ENCODE measurements at places on chromosomes 3 and 15. TPM values are rescaled to one million over a fixed set of nuclear protein-coding genes. Genes with fewer than 3 reads are reported as not detected.

DNA sequence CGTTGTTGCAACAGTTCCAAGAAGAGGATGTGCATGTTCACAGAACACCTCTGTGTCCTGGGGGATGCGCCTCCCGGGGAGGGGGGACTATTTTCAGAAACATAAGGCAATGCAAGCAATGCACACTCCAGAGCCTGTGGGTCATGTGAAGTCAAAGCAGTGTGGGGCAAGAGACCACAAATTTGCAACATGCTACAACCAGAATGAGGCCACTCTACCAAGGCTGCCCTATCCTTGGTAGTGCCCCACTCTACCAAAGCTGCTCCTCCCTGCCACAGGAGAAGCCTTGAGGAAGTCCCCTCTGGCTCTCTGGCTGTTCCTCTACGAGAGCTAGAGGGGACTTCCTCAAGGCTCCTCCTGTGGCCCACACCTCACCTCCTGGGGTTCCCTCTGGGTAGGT lies 8.4 kb upstream of the NR2C2 start:
- H3K4me3 ChIP-seq = no peak overlapping the region
- H3K27me3 ChIP-seq = no peaks in the 10 kb centered on the region
- H3K4me1 ChIP-seq = peaks cover 6% of the 10 kb centered on the region
- H3K27ac ChIP-seq = no peak overlapping the region
- H3K36me3 ChIP-seq = peaks cover 7% of the 10 kb centered on the region

IMPG2 gene
- total RNA-seq = 0.25 TPM

PCOLCE2 gene
- 136 TPM for total RNA-seq

DNA sequence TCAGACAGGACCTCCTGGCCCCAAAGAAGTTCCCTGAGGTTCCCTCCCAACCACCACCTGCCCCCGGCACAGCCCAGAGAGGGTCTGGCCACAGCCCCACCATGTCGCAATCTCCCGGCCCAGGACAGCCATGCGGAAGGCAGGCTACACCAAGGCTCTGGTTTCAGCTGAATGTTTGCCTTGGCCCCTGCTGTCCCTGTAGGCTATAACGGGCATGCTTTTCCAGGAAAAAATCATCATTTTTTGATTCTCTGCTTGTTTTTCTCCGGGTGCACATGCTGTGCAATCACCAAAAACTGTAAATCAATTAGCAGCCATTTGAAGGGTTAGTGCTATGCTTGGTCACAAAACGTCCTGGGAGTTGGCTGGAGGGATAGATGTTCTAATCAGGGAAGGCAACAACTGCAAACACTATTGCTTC lies 142.7 kb upstream of the IGF1R start:
- H3K27me3 ChIP-seq = no peaks in the 10 kb centered on the region
- peak overlapping the region; percentile 69 for H3K27ac ChIP-seq
- no peak overlapping the region for H3K4me3 ChIP-seq
- DNase-seq = no peak
- no peaks in the 10 kb centered on the region for H3K36me3 ChIP-seq
- peaks cover 20% of the 10 kb centered on the region for H3K4me1 ChIP-seq

GRCh38 chr15:67828278-67828968 lies 3.1 kb downstream of the SKOR1 start:
- H3K4me3 ChIP-seq = peak overlapping the region; percentile 2
- H3K27ac ChIP-seq = no peak overlapping the region
- peaks cover 70% of the 10 kb centered on the region for H3K4me1 ChIP-seq
- no peaks in the 10 kb centered on the region for H3K36me3 ChIP-seq
- no peak for DNase-seq

GRCh38 chr15:74674161-74674560 lies 21.7 kb downstream of the EDC3 start:
- DNase-seq = no peak
- H3K4me3 ChIP-seq = no peak overlapping the region
- no peaks in the 10 kb centered on the region for H3K4me1 ChIP-seq
- H3K27ac ChIP-seq = no peak overlapping the region

- H3K27me3 ChIP-seq = no peaks in the 10 kb centered on the region
- peaks cover 52% of the 10 kb centered on the region for H3K4me1 ChIP-seq
- no peaks in the 10 kb centered on the region for H3K36me3 ChIP-seq
- peak overlapping the region; percentile 62 for H3K27ac ChIP-seq
These were observed 391.6 kb upstream of the PROK2 start for GRCh38 chr3:72176537-72177041.

- no peaks in the 10 kb centered on the region for H3K4me1 ChIP-seq
- no peak overlapping the region for H3K4me3 ChIP-seq
- no peak for DNase-seq
- no peaks in the 10 kb centered on the region for H3K36me3 ChIP-seq
- no peaks in the 10 kb centered on the region for H3K27me3 ChIP-seq
- no peak overlapping the region for H3K27ac ChIP-seq
These were observed 157.2 kb downstream of the CHDH start for GRCh38 chr3:53688989-53689388.

- DNase-seq = no peak
- H3K27ac ChIP-seq = peak overlapping the region; percentile 61
- no peaks in the 10 kb centered on the region for H3K27me3 ChIP-seq
- no peak overlapping the region for H3K4me3 ChIP-seq
- H3K4me1 ChIP-seq = peaks cover 31% of the 10 kb centered on the region
These were observed 14.4 kb downstream of the EFCC1 start for GRCh38 chr3:129015388-129016105.

RGMA gene
- 21.6 TPM for total RNA-seq

DNA sequence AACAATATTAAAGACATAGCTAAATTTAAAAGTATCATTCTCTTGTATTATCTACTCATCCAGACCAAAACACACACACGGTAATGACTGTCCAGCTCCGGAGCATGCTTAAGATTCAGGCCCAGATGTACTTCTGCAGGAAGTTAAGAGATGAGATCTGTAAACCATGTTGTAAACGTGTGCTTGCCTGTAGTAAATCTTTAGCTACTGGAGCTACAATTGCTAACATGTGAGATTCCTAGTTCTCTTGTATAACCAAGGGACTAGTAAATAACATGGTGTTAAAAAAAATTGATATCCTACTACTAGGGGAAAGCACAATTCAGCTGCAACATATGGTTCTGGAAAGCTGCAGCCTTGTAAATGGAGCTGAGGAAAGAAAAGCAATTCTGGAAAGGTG lies 651.7 kb upstream of the CCDC54 start:
- H3K36me3 ChIP-seq = no peaks in the 10 kb centered on the region
- DNase-seq = no peak
- no peaks in the 10 kb centered on the region for H3K4me1 ChIP-seq
- H3K27ac ChIP-seq = no peak overlapping the region
- no peaks in the 10 kb centered on the region for H3K27me3 ChIP-seq
- no peak overlapping the region for H3K4me3 ChIP-seq

TTC21A gene
- 8.8 TPM for total RNA-seq

MLF1 gene
- 9.8 TPM for total RNA-seq

GOLGA6L4 gene
- 5.9 TPM for total RNA-seq

DNA sequence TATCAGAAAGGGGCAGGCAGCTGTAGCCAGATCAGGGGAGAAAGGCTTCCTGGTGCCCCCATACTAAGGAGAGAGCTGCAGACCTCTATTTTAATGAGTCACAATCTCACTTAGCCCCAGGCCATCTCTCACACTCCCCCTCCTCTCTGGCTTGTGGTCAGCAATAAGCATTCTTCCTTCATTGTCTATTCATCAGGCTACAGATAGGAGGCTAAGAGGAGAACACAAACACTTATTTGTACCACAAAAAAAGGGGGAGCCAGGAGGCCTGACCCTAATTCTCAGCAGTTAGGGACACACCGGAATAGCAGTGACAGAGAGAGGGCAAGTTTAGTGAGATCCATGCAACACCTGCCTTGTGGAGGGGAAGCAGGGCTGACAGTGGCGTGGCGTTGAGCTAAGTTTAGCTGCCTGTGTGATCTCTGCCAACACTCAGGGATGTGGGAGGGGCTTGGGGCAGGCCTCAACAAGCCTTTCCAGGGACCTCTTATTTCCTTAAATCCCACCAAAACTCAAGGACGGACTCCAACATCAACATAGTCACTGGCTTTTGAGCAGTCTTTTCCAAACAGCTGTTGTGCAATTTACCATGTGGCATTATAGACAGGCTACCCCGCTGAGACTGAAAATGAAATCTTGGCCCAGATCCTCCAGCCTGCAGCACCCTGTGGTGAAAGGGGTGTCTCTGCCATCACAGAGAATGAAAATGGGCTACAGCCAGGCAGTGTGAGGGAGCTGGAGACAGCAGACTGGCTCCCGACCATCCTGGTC lies 191.9 kb upstream of the TSC22D2 start:
- H3K4me1 ChIP-seq = peaks cover 13% of the 10 kb centered on the region
- H3K27ac ChIP-seq = no peak overlapping the region
- no peak overlapping the region for H3K4me3 ChIP-seq
- DNase-seq = peak; percentile 77

CCDC39 gene
- total RNA-seq = not detected

GRCh38 chr3:69319652-69320051 lies 66.2 kb downstream of the FRMD4B start:
- H3K4me3 ChIP-seq = no peak overlapping the region
- no peak overlapping the region for H3K27ac ChIP-seq
- no peaks in the 10 kb centered on the region for H3K4me1 ChIP-seq

GRCh38 chr3:35773417-35773816 lies 134.1 kb downstream of the ARPP21 start:
- no peak for DNase-seq
- H3K4me3 ChIP-seq = no peak overlapping the region
- H3K4me1 ChIP-seq = no peaks in the 10 kb centered on the region
- no peaks in the 10 kb centered on the region for H3K27me3 ChIP-seq

GRCh38 chr3:15726881-15727280 lies 70.9 kb downstream of the ANKRD28 start:
- H3K27me3 ChIP-seq = no peaks in the 10 kb centered on the region
- H3K27ac ChIP-seq = no peak overlapping the region
- no peak for DNase-seq
- peaks cover 9% of the 10 kb centered on the region for H3K4me1 ChIP-seq
- H3K36me3 ChIP-seq = peaks cover 13% of the 10 kb centered on the region

- no peaks in the 10 kb centered on the region for H3K27me3 ChIP-seq
- H3K4me3 ChIP-seq = no peak overlapping the region
- H3K27ac ChIP-seq = no peak overlapping the region
- H3K4me1 ChIP-seq = no peaks in the 10 kb centered on the region
These were observed 4.1 kb downstream of the TF start for GRCh38 chr3:133750259-133750656.

TM4SF4 gene
- total RNA-seq = not detected

GRCh38 chr15:69760258-69760845 lies 307.7 kb downstream of the RPLP1 start:
- no peak for DNase-seq
- peak overlapping the region; percentile 51 for H3K27ac ChIP-seq
- H3K4me3 ChIP-seq = no peak overlapping the region
- H3K4me1 ChIP-seq = peaks cover 17% of the 10 kb centered on the region
- H3K27me3 ChIP-seq = no peaks in the 10 kb centered on the region

- no peak overlapping the region for H3K27ac ChIP-seq
- H3K4me1 ChIP-seq = peaks cover 24% of the 10 kb centered on the region
- H3K4me3 ChIP-seq = no peak overlapping the region
- H3K36me3 ChIP-seq = peaks cover 11% of the 10 kb centered on the region
- DNase-seq = no peak
These were observed 2.6 kb upstream of the APEH start for GRCh38 chr3:49671291-49672288.

DNA sequence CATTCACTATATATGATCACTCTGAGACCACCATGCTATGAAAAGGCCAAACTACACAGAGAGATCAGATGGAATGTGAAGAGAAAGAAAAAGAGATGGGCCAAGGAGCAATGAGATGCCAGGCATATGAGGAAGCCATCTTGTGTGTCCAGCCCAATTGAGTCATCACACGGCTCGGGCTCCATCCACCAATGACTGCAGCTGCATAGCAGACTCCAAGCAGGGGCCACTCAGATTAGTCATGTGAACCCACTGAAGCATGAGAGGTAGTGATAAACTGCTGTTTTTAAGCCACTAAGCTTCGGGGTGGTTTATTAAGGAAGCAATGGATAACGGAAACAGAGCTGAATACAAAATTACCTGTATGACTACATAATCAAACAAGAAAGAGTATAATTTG lies 185.9 kb downstream of the SUCLG2 start:
- no peak overlapping the region for H3K4me3 ChIP-seq
- no peaks in the 10 kb centered on the region for H3K4me1 ChIP-seq
- H3K27me3 ChIP-seq = no peaks in the 10 kb centered on the region
- H3K36me3 ChIP-seq = no peaks in the 10 kb centered on the region
- H3K27ac ChIP-seq = no peak overlapping the region

WDR48 gene
- 43.7 TPM for total RNA-seq

GRCh38 chr3:53044711-53045517 lies 959 bp downstream of the SFMBT1 start:
- no peaks in the 10 kb centered on the region for H3K27me3 ChIP-seq
- peaks cover 17% of the 10 kb centered on the region for H3K4me1 ChIP-seq

DNA sequence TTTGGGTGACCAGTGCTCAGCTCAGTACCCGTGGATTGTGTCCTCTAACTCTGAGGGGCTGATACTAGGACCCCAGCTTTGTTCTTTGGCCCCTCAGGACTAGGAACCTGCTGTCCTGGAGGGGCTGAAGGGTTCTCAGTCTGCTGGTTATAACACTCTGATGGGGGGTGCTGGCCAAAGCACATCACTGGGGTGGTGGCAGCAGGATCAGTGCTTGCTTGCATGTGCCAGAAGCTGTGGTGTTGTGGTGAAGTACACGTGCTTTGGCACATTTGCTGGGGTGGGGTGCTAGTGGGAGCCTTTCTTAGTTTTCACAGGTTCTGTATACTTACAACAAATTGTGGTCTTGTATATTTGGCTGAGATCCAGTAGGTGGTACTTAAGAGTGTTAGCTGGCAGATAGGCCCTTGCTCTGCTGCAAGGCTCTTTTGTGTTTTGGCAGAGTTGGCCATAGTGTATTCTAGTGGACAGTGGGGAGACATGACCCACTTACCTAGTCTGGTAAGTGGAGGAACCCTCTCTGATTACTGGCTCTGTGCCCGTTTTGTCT lies 344.3 kb downstream of the EDEM1 start:
- H3K27me3 ChIP-seq = no peaks in the 10 kb centered on the region
- H3K27ac ChIP-seq = no peak overlapping the region
- H3K4me1 ChIP-seq = no peaks in the 10 kb centered on the region

DNA sequence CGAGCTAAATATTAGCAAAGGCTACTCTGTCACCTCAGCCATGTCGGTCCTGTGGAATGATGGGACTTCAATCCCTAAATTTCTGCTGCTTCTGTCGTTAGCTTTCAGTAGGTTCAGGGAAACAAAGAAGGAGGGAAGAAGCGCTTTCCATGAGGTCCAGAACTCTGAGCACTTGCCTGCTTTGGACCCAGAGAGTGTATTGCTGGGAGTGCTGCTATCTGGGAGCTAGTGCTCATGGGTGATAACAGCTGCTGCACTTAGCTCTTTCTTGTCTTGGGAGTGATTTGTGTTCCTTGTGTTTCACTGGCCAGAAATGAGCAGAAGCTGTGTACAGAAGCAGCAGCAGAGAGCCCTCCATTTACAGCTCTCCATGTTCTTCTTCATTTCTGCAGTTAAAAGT lies 369.8 kb downstream of the DIPK2A start:
- no peak overlapping the region for H3K27ac ChIP-seq
- no peaks in the 10 kb centered on the region for H3K4me1 ChIP-seq
- no peaks in the 10 kb centered on the region for H3K27me3 ChIP-seq
- DNase-seq = no peak

- DNase-seq = no peak
- no peak overlapping the region for H3K4me3 ChIP-seq
- no peak overlapping the region for H3K27ac ChIP-seq
- no peaks in the 10 kb centered on the region for H3K4me1 ChIP-seq
These were observed 7.1 kb downstream of the RAD51 start for GRCh38 chr15:40702077-40702476.

GRCh38 chr3:98730338-98730737 lies 32.8 kb upstream of the ST3GAL6 start:
- peaks cover 6% of the 10 kb centered on the region for H3K4me1 ChIP-seq
- no peak for DNase-seq
- H3K27ac ChIP-seq = no peak overlapping the region
- no peaks in the 10 kb centered on the region for H3K36me3 ChIP-seq
- H3K27me3 ChIP-seq = no peaks in the 10 kb centered on the region

GRCh38 chr3:76942101-76942500 lies 97.8 kb upstream of the ROBO2 start:
- H3K4me1 ChIP-seq = no peaks in the 10 kb centered on the region
- no peak for DNase-seq
- no peak overlapping the region for H3K27ac ChIP-seq
- no peaks in the 10 kb centered on the region for H3K36me3 ChIP-seq
- H3K4me3 ChIP-seq = no peak overlapping the region
- H3K27me3 ChIP-seq = no peaks in the 10 kb centered on the region
